ENCODE measurements at places on chromosomes 4 and X.

- DNase-seq, result peak; percentile 41
Observed at GRCh38 chr4:110615353-110616237, 7.3 kb downstream of the PITX2 start.

DNA sequence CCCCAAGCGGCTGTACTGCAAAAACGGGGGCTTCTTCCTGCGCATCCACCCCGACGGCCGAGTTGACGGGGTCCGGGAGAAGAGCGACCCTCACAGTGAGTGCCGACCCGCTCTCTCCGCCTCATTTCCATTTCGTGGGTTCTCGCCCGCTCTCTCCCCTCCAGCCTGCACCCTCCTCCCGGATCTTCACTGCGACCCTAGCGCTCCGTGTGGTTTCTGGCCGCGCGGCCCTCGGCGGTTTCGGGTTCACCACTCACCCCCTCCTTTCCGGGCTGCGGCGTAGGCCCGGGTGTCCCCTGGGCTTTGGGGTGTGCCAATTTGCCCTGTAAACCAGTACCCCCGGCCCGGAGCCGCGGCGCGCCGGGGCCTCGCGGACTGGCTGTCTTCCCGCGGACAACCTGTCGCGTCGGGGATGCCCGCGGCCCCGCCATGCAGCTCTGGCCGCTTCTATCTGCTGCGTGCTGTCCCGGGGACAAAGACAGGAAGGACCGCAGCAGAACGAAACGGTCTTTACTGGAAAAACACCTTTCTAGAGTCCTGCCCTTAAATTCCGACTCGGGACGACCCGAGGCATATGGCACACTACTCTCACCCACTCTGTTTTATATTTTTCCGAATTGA lies 737 bp downstream of the FGF2 start:
- peak; percentile 57 for DNase-seq

GRCh38 chrX:11672213-11672612 lies 6.5 kb upstream of the ARHGAP6 start:
- DNase-seq, result no peak

- DNase-seq, result peak; percentile 31
Observed at GRCh38 chrX:40083120-40083978, 14.4 kb downstream of the BCOR start.

- no peak for DNase-seq
Observed at GRCh38 chr4:96356591-96357370, 516.9 kb downstream of the PDHA2 start.

DNA sequence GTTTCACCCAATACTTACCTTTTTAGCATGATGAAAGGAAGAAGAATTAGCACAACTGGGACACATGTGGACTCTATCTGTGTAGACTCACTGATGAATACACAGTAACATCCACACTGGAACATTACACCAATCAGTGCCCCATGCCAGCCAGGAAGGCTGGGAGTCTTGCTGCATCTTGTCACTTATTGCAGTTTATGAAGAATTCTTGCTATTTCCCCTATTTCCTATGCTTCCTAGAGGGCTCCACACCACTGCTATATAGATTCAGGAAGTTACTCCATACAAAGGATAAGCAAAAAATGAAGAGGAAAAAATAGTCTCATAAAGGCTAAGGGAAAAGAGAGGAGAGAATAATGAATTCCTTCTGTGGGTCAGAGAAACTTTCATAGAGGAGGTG lies 201.0 kb downstream of the CAMK2D start:
- DNase-seq, result no peak

DNA sequence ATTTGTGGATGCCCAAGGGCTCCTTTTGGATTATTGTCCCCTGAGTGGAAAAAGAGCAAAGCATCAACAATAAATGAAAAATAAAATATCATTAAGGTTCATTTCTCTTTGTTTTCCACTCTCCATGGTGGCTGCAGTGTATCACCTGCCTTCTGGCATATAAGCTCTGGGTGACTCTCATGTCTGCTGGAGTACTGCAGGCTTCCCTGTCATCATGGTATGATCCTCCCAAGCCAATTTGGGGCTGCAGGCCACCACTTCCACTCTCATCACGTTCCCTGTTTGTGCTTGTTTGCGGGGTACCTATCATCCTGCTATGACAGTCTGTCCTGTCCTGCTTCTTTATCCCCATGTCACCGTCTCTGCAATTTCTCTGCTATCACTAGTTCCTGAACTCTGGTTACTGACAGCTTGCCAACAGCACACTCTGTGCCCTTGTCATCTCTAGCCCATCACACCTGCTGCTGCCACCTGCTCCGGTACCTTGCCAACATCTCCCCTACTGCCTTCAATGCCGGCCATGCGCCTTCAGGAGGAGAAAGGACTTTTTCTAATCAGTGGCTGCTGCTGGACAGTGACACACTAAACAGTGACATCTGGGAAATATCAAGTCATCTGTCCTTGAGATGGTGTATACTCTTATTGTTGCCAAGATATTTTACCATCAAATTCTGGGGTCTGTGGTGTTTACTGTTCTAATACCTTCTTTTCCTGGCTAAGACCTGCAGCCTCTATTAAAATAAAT lies 23.0 kb upstream of the FGF5 start:
- DNase-seq, result no peak

DNA sequence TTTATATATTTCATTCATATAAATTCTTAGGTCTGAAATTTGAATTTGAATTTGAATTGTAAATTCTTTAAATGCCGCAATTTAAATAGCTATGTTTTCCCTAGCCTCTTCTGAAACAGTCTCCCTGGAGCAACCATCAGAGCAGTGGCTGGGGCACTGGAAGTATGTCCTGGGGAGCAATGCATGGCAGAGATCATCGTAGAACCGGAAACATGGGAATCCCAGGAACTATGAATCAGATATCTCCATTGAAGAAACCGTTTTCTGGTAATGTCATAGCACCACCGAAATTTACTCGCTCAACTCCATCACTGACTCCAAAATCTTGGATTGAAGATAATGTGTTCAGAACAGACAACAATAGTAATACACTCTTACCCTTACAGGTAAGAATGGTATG lies 4.9 kb downstream of the CPEB2 start:
- no peak for DNase-seq

GRCh38 chrX:144586756-144587155 lies 660.5 kb upstream of the SPANXN1 start:
- DNase-seq, result no peak

GRCh38 chr4:188430384-188430783 lies 291.1 kb downstream of the TRIML1 start:
- DNase-seq, result no peak

- DNase-seq, result peak; percentile 56
Observed at GRCh38 chrX:48972220-48973164, 848 bp upstream of the KCND1 start.

- DNase-seq, result no peak
Observed at GRCh38 chr4:15060213-15060612, 57.9 kb downstream of the CPEB2 start.

DNA sequence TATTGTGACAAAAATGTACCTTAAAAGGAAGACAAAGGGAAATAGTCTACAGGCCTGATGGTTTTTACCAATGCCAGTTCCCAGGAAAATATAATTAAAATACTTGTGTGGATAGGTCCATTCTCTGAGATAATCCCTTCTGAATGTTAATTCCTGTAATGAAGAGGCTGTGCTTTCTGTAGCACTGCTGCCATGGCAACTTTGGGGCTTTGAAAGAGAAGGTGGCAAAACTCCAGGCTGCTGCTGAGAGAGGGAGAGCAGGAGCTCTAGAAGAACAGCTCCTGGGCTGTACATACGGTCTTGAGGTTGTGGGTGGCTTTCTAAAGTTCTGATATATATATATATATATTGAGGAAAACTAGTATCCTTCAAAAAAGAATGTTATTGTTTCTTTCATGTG lies 125.4 kb downstream of the PDLIM5 start:
- DNase-seq, result peak; percentile 22

DNA sequence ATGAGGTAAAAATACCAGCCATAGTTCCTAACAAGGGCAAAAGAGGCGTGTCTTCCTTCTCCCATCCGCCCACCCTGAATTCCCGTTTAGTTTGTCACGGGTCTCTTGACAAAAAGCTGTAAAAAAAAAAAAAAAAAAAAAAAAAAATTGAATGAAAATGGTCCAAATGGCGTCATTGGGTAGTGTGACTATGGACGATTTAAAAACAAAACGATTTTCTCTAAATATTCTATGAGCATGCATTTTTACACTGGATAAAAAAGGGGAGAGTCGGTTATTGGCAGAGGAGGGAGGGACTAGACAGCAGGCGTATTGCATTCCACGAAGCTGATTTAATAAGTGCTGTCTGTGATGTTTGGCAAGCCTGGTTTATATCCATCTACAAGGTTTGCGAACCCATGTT lies at the start of gene FAM133A:
FAM133A (plus strand) TSS at position 338 of the 403 bp plus-strand sequence. CDS start 35,214 bp downstream, outside the sequence.
- DNase-seq, result peak; percentile 5

GRCh38 chr4:70984589-70984988 lies 8.9 kb upstream of the DCK start:
- no peak for DNase-seq

GRCh38 chrX:148049441-148049840 lies 68.3 kb downstream of the FMR1NB start:
- peak; percentile 11 for DNase-seq

Data from iPS-NIHi11 (cell line).